ENCODE measurements at places on chromosomes 11 and 22.

DNA sequence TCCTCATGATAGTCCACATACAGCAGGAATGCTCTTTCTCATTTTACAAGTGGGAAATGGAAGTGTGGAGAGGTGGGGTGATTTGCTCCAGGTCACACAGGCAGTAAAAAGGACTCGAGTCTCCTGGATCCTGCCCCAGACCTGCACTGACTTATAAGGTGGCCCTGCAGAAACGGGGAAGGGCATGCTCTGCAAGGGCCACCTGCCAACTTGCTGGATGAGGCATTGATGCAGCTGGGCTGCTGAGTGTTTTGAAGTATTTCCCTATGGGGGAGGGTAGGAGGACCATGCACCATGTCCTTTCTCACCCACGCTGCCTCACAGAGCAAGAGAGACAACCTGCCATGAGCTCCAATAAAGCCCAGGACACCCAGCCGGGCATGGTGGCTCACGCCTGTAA lies 36.9 kb downstream of the OR6Q1 start:
- DNase-seq, result no peak

GRCh38 chr11:13343067-13343466 lies 65.5 kb downstream of the BMAL1 start:
- DNase-seq, result no peak

- DNase-seq, result no peak
Measured at GRCh38 chr22:30310881-30311771, 15.6 kb downstream of the TBC1D10A start.

DNA sequence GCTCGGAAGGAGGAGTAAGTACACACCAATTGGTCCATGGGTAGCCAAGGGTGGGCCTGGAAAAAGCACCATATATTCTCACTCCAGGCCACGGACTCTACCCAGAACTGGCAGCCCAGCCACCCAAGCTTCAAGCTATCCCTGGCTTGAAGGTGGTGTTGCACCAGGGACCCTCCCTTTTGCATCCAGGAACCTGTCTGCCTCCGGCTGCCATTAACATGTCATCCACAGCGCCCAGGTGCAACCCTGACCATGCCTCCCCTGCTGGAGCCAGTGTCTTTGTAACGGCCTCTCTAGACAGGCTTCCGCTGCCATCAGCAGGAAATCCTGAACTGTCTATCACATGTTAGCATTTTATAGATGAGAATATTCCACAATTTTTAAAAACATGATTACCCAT lies 2158.5 kb upstream of the RAG2 start:
- DNase-seq, result no peak

Data from activated T-cell treated with anti-CD3 and anti-CD28 coated beads, Interleukin-2, amount 50 U/mL, for 72 hours (primary cell).